ENCODE measurements at places on chromosomes 2 and 18. TPM values are rescaled to one million over a fixed set of nuclear protein-coding genes. Genes with fewer than 3 reads are reported as not detected.

GRCh38 chr18:58581265-58581664 is 47.6 kb downstream of the ALPK2 start:
- DNase-seq, result no peak

DNA sequence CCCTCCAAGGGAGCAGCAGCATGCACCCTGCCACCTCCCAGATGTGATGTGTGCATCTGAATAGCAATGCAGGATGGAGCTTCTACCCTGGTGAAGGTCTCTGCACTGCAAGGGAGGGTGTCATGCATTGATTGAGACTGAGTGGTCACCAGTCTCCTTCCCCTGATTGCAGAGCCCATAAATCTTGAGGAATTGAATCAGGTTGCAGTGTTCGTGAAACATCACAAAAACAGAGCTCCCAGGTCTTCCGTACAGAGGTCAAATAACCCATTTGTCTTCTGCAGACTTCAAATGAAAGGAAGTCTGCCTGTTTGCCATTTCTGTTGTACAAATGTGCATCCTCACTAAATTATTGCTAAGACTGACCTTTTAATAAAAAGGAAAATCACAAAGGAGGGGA is 136.8 kb downstream of the WDSUB1 start:
- no peak for DNase-seq

- no peak for DNase-seq
These were observed 560.8 kb upstream of the FAM98A start for GRCh38 chr2:34159901-34160300.

- no peak for DNase-seq
These were observed 540.6 kb downstream of the STK39 start for GRCh38 chr2:167706800-167707199.

DNA sequence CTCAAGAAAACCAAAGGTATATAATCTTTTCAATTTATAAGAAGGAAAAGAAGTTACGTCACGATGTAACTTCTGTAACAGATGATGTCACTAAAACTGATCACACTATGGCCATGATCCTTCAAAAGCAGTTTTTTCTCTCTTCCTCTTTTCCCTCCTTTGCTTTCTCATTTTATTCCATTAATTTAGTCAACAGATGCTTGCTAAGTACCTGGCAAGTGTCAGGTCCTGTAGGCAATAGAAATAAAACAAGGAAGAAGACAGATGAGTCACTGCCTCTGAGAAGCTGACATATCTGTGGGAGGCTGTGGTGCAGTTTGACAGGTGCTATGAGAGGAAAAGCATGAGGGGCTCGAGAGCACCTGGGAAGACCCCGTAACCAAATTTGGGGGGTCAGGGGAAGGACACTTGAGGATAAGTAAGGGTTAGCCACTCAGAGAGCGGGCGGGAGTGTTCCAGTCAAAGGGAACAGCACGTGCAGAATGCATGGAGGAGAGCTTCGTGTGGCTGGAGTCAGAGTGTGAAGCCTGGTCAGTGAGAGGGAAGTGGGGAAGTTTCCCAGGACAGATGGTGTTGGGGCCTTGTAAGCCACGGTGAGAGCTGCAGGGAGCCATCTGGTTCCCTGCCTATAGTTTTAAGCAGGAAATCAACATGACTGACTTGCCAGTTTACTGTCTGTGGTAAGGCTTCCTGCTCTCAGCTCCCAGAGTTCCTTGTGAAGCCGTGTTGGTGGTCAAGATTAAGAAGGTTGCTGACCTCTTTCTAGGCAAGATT is 198.8 kb upstream of the FOSL2 start:
- no peak for DNase-seq

DNA sequence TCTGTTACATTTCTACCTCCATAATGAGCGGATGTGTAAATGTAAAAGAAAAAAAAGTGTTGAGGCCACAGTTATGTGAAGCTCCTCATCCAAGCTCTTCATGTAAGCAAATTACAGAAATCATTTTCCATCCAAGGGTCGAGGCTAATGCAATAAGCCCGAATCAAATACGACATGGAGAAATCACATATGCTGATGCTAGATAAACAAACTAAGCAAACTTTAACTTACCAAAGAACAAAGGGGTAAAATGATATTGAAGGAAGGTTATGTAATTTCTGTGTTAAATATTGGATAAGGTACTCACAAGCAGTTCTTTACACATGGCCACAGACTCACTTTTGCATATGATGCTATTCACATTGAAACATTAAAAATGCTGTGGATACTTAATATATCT is 310.2 kb upstream of the ID2 start:
- no peak for DNase-seq

DNA sequence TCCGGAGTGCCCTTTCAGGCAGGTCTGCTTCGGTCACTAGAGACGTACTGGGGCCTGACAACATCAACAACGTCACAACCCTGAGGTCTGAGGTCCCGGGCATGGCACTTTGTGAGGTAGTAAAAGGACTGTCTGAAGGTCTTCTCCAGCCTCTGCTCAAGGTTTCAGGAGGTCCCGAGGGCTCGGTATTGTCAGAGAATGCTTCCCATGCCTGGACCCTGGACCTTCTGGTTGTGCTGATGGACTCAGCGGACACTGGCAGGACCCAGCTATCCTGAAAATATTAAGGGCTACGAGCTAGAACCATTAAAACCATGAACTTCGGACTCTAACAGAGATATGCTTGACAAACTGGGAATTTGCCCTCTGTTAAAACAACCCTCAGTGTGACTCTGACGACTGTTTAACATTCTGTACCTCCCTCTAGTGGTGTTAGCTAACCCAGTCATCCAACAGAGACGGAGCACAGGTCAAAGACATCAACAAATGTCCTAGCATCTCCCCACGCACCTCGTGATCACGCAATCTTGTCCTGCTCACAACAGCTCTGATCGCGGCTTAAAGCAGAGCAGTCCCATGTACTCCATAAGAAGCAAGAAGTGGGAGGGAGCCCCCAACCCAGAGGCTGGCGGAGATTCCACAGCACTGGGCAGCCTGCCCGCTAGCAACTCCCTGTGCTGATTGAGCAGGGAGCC is 96.5 kb downstream of the CCDC93 start:
- DNase-seq, result no peak

DNA sequence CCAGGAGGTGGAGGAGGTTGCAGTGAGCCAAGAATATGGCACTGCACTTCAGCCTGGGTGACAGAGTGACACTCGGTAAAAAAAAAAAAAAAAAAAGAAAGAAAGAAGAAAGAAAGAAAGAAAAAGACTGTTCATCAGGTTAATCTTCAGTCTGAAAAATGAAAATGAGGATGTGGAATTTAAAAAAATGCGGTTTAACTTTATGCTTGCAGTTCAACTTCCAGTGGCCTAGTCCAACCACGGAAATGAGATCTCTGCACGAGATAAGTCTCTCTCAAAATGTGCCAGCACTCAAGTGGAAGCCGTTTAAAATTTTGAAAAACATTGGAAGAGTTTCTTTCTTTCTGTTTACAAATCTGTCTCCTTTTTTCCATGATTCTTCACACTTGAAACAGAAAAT is 112.1 kb downstream of the DOCK10 start:
- no peak for DNase-seq

- peak; percentile 81 for DNase-seq
These were observed 91.8 kb downstream of the ACVR1 start for GRCh38 chr2:157784169-157784822.

DNA sequence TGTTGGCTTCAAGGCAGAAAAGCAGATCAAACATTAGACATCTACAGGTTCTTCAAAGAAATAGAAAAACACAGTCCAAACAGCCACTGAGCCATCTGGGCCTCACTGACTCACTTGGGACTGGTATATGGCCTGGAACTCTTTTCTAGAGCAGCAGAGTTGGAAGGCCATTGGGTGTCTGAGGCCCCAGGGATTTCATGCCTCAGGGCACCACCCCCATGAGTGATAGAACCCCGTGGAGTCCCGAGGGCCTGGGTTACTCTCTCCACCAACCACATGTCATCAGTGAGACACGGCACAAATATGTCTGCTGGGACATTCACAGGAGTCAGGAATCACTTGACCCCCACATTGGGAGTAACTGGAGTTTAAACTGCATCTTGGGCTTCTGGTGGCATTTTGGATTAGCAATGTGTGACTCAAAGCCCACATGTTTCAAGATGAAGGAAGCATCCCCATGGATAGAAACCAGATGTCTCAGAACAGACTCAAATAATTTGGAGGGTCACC is 44.0 kb downstream of the CAPN13 start:
- peak; percentile 25 for DNase-seq

DNA sequence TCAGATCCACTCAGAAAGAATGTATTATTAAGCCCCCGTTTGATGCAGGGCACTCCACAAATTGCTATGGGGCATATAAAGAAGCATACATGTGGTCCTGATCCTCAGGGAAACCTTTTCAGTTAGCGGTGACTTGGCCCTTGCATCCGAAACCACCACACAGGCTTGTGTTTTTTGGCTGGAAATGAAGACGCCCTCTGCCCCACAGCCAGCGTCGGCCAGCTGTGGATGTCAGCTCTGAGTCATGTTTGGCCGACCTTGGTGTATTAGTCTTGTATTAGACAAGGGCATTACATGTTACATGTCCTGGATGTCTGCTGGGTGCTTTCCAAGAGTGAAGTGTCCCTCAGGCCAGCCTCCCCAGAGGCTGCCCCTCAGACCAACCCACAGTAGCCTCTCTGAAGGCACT is 107.6 kb upstream of the MAP3K20 start:
- DNase-seq, result peak; percentile 89

DNA sequence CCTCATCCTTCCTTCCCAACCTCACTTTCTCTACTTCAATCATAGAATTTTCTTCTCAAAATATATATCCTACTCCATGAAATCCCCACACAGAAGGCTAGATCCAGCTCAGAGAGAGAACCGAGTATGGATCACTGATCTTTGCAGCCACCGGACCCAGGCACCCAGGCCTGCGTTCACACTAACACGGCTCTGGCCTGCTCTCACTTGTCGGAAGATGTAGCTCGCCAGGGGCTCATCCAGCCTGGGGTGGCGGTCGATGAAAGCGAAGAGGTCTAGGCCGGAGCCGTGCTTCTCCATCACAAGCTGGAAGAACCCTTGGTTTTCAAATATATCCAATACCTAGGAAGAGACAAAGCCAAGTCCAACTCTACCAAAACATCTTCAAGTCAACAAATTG is 12.7 kb upstream of the MTERF4 start:
- DNase-seq, result no peak

DNA sequence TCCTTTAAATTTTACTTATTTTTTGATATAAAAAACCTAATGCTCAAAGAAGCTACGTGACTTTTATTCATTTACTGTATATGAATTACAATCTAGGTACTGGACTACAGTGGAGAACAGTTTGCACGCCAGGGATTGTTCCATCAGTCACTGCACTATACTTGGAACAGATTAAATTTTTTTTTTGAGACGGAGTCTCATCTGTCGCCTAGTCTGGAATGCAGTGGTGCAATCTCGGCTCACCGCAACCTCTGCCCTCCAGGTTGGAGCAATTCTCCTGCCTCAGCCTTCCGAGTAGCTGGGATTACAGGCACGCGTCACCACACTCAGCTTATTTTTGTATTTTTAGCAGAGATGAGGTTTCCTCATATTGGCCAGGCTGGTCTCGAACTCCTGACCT is 330.0 kb upstream of the SLC14A2 start:
- DNase-seq, result no peak

The SCLY gene
- total RNA-seq, result 11.5 TPM

The RNMT gene
- 33.3 TPM for total RNA-seq

The GPR39 gene
- not detected for total RNA-seq

The HJURP gene
- not detected for total RNA-seq

The KRTCAP3 gene
- 1.4 TPM for total RNA-seq

The TRAPPC12 gene
- 87.8 TPM for total RNA-seq

The DSEL gene
- total RNA-seq, result 16.4 TPM

The FLACC1 gene
- 2.4 TPM for total RNA-seq

The B3GNT7 gene
- total RNA-seq, result 5.7 TPM

All from posterior vena cava (tissue), 2 donors.